ENCODE measurements at places on chromosomes 13 and 19.

DNA sequence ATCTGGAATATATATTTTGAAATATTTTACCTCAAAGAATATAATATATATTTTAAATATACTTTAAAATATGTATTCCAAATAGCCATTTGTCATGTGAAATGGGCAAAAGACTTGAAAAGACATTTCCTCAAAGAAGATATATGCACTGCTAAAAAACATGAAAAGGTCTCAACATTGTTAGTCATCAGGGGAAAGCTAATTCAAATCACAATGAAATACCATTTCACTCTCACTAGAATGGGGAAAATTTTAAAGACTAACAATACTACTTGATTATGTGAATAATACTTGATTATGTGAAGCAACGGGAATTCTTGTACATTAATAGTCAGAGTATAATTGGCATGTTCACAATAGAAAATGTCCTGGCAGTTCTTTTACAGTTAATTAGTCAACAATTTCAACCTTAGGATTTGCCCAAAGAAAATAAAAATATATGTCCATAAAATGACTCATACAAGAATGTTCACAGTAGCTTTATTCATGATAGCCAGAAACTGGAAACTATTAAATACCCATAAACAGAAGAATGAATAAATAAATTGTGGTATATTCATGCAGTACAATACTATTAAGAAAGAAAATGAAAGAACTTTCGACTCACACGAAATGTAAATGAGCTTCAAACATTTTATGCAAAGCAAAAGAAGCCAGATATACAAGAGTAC is 6.8 kb upstream of the KBTBD6 start:
- no peak for DNase-seq

GRCh38 chr13:112583592-112584277 is 4.2 kb downstream of the TUBGCP3 start:
- no peak for DNase-seq

DNA sequence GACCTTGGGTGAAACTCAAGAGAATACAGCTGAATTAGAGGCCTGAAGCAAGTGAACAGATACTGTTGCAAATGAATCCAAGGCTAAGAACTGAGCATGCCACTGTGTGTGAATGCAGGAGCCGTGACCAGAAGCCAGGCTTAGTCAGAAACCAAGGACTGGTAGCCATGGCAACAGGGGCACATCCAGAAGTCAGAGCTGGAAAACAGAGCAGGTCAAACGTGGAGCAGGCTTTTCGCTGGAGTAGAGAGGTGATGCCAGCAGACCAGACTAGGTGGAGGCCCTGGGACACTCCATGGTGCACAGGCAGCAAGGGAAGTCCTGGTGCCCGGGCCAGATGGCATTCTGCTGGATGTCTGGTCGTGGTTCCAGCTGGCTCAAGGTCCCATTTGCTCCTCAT is 564.1 kb downstream of the PCDH9 start:
- no peak for DNase-seq

GRCh38 chr19:30719999-30720345 is 347.8 kb downstream of the ZNF536 start:
- no peak for DNase-seq

Measured in stimulated activated CD8-positive, alpha-beta memory T cell treated with anti-CD3 and anti-CD28 coated beads, Interleukin-7, amount 100 ng/mL, for 4 hours (primary cell).